ENCODE measurements at places on chromosomes 12 and 14.

GRCh38 chr14:87231336-87232026 is 761.5 kb downstream of the GALC start:
- DNase-seq: no peak

DNA sequence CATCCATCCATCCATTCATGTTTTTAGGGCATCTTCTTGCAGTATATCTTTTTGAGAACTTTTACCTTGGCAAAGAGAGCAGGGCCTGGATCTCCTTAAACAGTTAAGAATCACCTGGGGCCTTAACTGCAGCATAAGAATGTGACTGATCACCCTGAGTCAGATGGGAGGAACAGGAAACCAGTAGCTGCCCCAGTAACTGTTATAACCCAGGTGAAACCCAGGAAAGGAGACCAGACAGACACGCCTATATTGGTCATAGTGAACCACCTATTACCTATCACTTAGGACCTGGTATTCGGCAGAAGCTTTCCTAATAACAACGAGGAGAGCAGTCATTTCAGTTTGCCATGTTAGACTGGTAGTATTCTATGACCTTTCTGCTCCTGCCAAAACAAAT is 43.4 kb upstream of the NR2C1 start:
- DNase-seq: no peak

- no peak for DNase-seq
Measured at GRCh38 chr12:3119192-3119755, 42.1 kb downstream of the TSPAN9 start.

- DNase-seq: no peak
Measured at GRCh38 chr12:109497675-109498074, 20.2 kb downstream of the UBE3B start.

- DNase-seq: no peak
Measured at GRCh38 chr12:116210762-116211161, 66.7 kb downstream of the MED13L start.

- peak; percentile 74 for DNase-seq
Measured at GRCh38 chr12:25276199-25276937, 25.6 kb upstream of the KRAS start.

- DNase-seq: no peak
Measured at GRCh38 chr14:67643713-67644112, 24.0 kb downstream of the ARG2 start.

DNA sequence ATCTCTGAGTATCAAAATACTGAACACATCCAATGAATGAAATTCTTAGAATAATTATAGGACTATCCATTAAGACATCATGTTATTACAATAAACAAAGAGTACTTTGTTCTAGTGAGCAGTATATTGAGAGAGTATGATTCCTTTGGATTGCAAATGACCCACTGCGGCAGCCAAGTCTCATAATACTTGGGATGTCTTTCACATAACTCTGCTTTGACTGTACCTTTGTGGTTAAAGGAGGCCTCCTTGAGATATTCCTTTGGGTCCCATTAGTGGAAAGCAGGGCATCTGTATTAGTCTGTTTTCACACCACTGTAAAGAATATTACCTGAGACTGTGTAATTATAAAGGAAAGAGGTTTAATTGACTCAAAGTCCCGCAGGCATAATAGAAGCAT is 593.8 kb downstream of the TRHDE start:
- DNase-seq: no peak

- peak; percentile 90 for DNase-seq
Measured at GRCh38 chr12:64679487-64680001, 69.2 kb downstream of the RASSF3 start.

- DNase-seq: no peak
Measured at GRCh38 chr14:71338153-71338552, 430.9 kb downstream of the PCNX1 start.

DNA sequence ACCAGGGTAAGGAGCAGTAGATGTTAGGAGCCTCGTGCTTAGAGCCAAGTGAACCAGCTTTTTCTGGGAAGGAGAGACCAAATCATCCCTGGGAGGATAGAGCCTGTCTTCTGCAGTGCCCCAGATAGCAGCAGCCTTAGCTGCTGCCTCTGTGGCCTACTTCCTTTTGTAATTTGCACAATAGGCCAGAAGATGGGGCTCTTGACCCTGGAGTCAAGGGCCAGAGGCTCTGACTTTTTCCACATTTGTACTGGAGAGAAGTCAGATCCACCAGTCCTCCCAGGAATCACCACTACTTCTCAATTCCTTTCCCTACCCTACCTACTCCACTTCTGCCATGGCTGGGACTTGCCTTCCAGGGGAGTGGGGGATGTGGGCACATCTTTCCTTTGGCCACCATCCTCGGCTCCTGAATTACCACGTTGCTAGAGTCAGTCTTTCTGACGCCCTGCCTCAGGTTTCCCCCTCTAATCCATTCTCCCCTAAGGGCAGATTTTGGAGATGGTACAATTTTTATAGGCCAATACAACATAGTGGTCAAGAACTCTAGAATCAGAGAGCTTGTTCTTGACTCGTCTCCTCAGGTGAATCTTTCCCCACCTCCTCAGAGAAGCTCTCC is 3.3 kb upstream of the SLC4A8 start:
- no peak for DNase-seq

- no peak for DNase-seq
Measured at GRCh38 chr12:15526033-15526432, 203.7 kb downstream of the PTPRO start.

GRCh38 chr12:30268041-30268440 is 427.6 kb downstream of the IPO8 start:
- DNase-seq: no peak

DNA sequence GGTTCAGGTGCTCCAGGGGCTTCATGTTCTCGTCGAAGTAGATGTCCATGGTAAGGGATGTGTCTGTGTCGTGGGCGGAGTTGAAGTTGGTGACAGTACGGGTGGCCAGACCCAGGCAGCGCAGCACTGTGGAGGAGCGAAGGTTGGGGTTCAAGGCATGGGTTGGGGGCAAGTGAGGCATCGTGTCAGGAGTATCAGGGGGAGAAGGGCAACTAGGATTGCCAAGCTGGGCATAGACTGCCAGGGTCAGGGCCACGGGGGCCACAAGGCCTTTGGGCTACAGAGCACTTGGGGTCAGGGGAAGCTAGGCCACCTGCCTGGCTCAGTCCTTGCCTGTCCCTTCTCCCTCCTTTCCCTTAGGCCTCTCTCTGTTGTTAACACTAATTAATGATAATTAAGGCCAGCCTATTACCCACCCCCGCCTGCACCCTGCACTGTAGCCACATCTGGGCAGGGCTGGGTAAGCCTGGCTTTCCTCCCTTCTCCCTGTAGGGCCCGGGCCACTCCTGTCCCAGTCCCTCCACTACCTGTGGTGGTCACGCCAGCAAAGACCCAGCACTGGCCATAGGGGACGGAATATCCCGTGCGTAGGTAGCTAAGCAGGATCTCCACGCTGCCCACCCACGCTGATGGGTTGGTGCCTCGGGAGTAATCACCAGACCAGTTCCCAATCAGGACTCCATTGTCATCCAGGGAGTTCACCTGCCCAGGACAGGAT is 4.3 kb downstream of the TGM1 start:
- DNase-seq: no peak

- no peak for DNase-seq
Measured at GRCh38 chr12:42217656-42218055, 20.4 kb downstream of the YAF2 start.

GRCh38 chr12:46936042-46936441 is 110.2 kb upstream of the SLC38A4 start:
- DNase-seq: no peak

GRCh38 chr14:80056497-80056801 is 154.9 kb downstream of the DIO2 start:
- no peak for DNase-seq

GRCh38 chr12:27462151-27462694 is 15.7 kb downstream of the SMCO2 start:
- no peak for DNase-seq

GRCh38 chr12:117202033-117202432 is 11.8 kb upstream of the FBXO21 start:
- DNase-seq: peak; percentile 2

DNA sequence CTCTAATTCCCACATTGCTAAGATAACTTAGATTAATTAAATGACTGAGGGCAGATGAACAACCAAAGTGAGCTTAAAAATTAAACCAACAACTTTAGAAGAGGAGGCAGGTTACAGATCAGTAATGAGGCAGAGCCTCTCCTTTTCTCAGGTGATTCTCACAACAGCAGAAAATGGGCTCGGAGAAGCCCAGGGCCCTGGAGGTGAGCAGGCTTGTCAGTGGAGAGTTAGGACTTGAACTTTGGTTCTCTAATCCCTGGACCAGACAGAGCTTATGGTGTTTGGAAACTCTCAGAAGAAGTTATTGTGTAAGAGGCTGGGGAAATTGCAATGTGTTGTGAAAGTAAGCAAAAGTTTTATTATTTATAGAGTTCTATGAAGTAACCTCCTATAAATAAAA is 2.8 kb downstream of the TRHDE start:
- no peak for DNase-seq

GRCh38 chr12:25497021-25497420 is 56.1 kb downstream of the LMNTD1 start:
- DNase-seq: no peak

- DNase-seq: no peak
Measured at GRCh38 chr12:94089891-94090290, 58.5 kb upstream of the PLXNC1 start.

DNA sequence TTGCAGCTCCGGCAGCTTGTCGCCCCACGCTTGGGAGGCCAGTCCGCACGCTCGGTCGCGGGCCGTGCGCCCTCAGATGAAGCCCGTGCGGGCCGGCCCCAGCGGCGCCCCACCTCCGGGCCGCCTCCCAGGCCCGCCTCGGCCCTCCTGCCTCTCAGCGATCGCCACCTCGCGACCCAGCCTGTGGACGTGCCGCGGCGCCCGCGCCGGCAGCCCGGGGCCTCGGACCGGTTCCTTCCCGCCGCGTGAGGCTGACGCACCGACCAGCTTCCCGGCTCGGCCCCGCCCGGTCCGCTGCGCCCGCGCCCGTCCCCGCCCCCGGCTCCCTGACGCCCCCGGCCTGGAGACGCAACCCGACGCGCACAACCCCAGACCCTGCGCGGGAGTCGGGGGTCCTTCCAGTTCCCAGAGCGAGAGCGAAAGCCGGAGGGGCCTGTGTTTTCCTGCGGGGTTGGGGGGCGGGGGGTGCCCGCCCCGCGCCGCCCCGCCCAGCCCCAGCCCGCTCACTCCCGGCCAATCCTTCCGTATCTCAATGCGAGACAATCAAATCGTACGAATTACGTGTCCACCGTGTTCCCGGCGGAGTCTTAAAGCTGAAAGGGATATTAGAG is at the start of gene ERO1A:
TSS of gene ERO1A (minus strand) at position 78 of the 611 bp plus-strand sequence. CDS start at position 1, 77 bp downstream.
- peak; percentile 91 for DNase-seq

Data from sigmoid colon (tissue), 7 donors.